Stimulated activated CD8-positive, alpha-beta memory T cell treated with anti-CD3 and anti-CD28 coated beads, Interleukin-15, amount 100 ng/mL, for 1 hour (primary cell): ENCODE measurements at places on chromosomes 16 and 17.

- DNase-seq = no peak
These were observed 1.1 kb upstream of the MEAK7 start for GRCh38 chr16:84505249-84506187.

DNA sequence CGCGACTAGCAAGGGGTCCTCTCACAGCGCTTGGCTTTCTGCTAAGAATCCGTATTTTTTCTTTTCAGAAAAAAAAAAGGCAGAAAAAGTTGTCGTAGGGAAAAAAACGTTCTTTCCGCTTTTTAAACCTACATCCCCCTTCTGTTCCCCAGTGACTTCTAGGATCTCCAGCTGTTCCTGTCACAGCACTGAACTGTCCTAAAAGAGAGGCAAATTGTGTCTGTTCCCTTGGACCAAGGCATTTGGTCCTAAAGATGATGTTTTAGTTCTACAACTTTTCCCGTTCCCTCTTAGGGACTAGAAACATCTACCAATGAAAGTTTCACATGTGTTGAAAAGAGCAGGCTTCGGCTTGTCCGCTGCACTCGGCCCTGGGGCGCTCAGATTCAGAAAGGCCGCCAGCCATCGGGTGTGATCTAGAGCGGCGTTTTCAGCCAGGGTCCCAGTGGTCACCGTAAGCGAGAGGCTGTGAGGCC lies 100.7 kb upstream of the CHMP6 start:
- DNase-seq = no peak

DNA sequence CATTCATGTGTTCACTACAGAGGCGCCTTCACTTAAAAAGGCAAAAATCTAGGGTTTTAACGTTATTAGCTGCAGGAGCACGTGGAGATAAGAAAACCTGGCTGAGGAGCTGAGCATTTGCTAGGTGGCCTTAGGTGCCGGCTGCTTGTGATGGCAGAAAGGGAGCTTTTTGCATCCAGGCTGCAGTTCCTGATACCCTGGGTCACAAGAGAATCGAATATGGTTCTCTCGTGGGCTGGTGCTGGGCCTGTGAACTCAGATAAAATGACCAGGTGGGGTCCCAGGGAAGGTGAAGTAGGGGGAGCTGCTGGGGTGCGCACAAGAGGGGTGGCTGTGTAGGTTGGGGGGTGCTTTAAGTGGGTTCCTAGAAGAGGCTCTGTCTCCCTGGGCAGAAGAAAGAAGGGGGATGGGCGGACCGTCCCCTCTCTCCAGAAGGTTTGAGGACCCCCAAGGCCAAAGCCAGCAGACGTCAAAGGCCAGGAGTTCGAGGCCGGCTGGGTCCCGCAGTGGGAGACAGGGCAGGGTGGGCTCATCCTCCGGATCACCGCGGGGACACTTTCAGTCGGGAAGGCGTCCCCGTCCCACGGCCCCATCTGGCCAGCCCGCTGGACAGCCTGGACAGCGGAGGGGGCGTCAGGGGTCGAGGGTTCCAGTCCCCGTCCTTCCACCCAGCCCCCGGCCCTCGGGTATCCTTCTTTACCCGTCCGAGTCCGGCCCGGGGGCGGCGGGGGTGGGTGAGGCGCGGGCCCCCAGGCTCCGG lies 740 bp upstream of the CMIP start:
- DNase-seq = no peak

DNA sequence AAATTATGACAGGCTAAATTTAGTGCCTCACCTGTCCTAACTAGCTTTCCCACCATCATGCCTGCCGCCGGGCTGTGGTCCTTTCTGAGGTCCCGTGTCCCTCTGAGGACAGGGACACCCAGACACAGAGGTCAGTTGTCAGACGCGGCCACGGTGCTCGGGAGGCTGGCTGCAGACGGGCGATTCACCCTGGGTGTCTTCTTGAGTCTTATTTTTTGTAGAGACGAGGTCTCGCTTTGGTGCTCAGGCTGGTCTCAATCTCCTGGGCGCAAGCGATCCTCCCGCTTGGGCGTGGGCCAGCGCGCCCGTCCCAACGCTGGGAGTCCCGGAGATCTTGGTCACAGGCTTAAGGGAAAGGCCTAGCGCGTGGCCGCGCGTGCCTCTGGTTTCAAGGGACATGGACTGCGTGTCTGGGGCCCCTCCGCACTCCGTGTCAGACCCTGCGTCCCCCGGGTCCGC lies 797 bp upstream of the RAB11FIP3 start:
- no peak for DNase-seq

GRCh38 chr17:1592751-1593629 lies 30.4 kb upstream of the PITPNA start:
- no peak for DNase-seq

GRCh38 chr16:19481296-19481695 lies 40.6 kb downstream of the GDE1 start:
- no peak for DNase-seq

- DNase-seq = no peak
These were observed 6.0 kb downstream of the TMEM106A start for GRCh38 chr17:43217614-43218087.

GRCh38 chr17:10600571-10600970 lies 51.1 kb upstream of the MYH2 start:
- DNase-seq = no peak
